ENCODE measurements at places on chromosomes 16 and 17. TPM values are rescaled to one million over a fixed set of nuclear protein-coding genes. Genes with fewer than 3 reads are reported as not detected.

- no peak for DNase-seq
Observed at GRCh38 chr16:48173889-48174288, 18.1 kb upstream of the ABCC12 start.

GRCh38 chr16:68636064-68636560 is 9.0 kb upstream of the CDH3 start:
- peak; percentile 11 for DNase-seq

DNA sequence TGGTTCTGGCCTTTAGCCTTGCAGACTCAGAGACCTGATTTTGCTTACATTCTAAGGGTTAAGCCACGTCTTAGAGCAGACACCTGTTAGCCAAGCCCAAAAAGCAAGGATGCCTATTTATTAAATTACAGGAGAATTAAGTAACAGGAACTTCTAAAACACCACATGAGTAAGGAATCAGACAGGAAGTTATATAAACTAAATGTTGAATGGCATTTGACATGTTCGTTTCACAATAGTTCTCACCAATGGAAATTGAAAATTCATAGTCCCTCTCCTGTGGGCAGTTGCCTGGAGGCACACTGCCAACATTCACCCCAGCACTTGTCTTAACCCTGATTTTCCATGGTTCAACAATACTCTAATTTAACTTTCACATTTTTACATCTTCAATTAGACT is 9.0 kb downstream of the KRTAP9-7 start:
- no peak for DNase-seq

DNA sequence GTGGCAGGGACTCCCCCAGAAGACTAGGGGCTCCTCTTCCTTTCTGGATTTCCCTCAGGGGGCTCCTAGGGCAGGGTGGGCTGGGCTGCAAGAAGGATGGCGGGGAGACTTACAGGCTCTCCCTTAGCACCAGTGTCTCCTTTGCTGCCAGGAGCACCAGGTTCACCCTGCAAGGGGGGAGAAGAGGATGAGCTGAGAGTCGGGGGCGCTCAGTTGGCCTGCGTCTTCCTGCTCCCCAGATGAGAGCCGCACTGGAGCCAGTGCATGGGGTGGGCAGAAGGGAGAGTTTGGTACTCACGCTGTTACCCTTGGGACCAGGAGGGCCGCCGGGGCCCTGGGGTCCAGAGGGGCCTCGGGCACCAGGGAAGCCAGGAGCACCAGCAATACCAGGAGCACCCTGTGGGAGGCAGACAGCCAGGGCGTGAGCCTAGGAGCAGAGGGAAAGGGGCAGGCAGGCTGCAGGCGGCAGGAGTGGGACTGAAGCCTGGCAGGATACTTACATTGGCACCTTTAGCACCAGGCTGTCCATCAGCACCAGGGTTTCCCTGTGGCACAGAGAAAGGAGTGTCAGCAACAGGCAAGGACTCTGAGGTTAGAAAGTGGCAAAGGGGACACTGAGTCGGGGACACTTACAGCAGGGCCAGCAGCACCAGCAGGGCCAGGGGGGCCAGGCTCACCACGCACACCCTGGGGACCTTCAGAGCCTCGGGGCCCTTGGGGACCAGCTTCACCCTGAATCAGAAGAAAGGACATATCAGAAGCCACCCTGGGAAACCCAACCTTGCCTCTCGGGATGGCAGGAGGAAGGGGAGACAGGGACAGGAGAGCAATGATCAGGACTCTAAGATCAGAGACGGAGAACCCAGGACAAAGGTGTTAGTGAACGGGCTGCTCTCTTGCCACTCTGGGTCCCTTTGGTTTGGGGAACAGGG is 6.2 kb downstream of the COL1A1 start:
- DNase-seq, result no peak

GRCh38 chr17:65515959-65516948 is 45.2 kb downstream of the AXIN2 start:
- peak; percentile 36 for DNase-seq

DNA sequence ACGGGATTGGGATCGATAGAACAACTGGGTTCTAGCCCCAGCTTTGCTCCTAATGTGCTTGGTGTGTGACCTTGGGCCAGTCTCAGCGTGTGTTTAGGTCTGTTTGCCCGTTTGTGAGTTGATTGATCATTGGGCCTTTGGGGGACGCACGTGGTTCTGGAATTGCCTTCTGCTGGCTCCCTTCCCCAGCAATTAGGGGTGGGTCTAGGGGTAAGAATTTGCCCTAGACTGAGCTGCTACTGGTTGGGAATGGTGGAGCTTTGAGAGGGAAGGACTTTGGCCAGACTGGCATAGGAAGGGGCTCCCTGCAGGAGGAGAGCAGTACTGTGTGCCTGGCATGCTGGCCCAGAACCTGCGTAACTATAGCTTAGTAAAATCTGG is 1.5 kb downstream of the SPNS2 start:
- peak; percentile 62 for DNase-seq

DNA sequence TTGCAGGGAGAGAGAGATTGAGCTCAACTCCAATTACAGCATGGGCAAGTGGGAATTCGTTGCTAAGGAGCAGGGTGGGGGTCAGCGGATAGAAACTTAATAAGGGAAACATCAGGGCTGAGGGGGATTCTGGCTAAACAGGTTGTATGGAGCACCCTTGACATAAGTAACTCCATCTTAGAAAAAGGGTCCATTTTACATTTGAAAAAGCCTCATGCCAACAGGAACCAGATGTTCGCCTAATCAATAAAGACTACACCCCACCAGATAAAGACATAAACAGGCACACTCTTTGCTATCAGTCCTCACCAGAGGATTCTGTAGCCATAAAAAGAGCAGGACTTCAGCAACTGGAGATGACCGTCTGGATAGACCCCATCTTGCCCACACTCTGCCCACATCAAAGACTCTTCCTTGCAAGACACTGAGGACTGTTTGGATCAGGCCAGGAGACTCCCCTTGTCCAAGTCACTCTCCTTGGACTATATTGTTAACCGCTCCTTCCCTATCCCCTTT is 1.6 kb upstream of the LRRC75A start:
- DNase-seq, result no peak

DNA sequence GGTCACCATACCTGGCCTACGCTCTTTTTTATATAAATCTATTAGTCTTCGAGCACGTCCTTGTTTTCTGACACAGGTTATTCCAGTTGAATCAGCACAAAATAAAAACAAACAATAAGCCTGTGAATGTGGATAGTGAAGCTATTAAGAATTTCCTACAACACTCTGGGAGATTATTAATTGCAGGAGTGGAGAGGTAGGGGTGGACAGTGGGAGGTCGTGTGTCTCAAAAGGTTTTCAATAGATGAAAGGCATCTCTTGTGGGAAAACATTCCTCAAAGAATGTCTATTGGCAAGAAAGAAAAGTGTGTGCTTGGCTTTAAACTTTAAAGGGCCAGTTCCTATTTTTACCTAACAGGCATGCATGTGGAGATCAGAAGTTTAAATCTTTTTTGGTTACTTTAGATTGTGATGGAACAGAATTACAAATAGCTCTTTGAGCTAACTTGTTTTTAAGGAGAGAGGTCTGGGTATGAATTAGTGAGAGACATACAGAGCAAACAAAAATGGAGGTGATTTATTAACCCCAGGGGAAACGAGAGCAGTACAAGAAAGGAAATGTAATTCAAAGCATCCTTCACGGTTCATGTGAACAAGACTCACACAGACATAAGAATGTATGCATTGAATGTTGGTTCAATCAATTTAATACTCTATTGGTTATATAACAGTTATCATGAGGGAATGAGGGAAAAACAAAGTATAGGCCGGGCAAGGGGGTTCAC is 9.0 kb downstream of the SMYD4 start:
- no peak for DNase-seq

DNA sequence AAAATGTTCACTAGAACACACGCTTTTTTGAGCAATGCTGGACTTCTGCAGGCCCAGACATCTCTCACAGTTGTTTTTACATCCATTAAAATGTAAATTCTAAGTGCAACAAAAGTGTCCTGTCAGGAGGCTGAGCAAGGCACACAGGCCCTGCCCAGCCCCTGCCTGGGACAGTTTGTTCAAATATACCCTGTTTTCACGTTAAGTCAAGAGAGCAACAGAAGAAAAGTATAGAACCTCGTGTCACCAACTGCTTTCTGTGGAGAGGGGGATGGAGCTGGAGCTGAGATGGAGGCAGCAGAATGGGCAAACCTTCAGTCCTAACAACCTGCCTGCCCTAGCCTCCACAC is 4.3 kb upstream of the HOXB2 start:
- no peak for DNase-seq

GRCh38 chr16:55690841-55691240 is 35.1 kb downstream of the SLC6A2 start:
- no peak for DNase-seq

DNA sequence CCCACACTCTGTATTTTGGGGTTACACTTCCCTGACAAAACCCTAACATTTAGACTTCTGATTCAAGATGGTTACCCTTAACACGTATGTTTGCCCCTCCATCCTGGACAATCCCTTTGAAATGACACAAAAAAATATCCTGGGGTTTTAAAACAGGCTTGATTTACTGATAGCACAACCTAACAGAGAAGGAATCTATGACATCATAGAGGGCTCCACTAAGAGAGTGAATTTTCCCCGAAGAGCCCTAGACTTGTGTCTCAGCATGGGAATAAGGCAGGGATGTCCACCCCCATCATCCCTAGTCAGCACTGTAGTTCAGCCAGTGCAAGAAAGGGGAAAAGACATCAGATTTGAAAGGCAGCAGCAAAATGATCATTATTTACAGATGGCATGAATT is 15.8 kb upstream of the SRCIN1 start:
- no peak for DNase-seq

DNA sequence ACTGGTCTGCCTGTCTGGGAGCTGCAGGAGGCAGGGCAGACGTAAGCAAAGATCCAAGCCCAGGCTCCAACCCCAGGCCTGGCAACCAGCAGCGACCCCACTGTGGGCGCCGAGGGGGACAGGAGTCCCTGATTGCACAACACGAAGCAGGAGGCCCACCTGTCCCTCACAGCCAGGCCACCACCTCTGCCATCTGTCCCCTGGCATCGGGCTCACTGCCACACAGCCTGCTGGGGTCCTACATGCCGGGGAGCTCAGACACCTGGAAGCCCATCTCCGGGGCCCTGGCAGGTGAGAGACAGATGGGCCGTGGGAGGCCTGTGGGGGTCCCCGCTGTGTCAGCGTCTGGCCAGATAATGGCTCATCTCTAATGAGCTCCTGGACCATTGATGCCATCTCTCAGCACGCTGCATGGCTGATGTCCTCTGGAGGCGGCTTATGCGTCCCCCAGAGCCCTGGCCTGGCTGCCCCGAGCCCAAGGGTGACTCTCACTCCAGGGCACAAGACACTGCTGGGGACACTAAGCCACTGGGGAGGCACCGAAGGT is 11.3 kb upstream of the RASD1 start:
- no peak for DNase-seq

DNA sequence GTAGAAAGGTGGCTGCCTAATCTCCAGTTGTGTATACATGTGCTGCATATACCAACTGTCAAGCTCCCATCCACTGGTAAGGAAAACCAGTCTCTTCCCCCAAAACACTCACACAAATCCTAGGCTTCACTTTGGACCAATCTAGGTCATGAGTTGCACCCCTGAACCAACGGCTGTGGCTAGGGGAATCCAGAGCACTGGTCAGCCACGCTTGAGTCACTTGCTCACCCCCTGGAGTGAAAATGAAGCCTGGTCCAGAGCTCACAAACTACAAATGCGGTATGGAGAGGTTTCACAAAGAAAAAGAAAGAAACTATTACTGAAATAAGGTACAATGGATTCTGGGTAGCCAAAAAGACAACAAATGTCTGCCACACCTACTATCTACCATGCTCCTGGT is 66.1 kb upstream of the NLK start:
- DNase-seq, result no peak

DNA sequence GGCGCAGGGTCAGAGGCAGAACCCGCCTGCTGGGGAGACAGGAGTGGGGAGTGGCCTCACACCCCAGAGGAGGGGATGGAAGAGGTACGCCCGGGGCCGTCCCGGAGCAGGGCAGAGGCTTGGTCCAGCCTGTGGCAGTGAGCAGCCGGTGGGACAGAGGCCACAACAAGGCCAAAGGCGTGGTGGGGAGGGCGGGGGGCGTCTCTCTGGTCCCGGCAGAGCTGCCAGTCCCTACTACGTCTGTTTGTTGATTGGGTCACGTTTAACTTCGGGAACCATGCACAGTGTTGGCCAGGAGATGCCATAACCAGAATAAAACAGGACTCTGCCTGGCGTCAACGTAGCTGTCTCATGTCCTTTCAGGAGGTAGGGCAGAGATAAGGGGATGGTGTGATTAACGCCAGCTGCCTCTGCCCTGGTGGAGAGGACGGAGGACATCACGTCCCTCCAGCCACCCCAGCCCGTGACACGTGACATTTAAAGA is 192.8 kb downstream of the BANP start:
- no peak for DNase-seq

- no peak for DNase-seq
Observed at GRCh38 chr16:22235839-22236745, 30.0 kb downstream of the EEF2K start.

DNA sequence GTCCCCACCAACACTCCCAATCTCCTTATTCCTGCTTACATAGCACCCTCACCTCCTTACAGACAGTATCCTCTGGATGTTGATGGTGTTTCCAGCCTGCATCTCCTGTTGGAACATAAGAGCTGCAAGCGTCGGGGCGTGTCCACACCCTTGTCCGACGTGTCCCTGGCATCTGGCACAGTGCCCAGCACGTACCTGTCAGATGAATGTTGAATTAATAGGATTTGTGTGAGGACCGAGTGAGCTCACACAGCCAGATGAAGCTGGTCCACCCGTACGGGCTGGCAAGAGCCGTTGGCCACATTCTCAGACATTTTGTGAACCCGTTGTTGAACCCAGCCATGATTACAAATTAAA is 12.2 kb upstream of the CBX4 start:
- peak; percentile 91 for DNase-seq

TEN1 gene
- total RNA-seq, result 48.6 TPM

DNA sequence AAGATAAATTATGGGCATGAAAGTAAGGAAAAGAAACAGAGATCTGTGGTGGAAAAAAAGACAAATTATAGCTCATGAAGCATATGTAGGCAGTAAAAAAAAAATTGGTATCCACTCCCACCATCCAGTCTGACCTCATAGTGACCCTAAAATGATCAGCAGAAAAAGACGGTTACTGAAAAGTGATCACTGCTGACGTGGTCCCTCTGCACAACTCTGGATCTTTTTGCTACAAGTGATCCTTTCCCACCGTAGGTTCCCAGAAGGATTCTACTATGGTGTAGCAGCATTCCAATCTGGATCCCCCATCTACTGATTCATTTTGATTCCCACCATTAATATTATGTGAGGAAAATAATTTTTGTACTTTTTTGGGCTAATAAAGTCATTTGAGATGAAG is 10.9 kb upstream of the CHST6 start:
- DNase-seq, result no peak

DNA sequence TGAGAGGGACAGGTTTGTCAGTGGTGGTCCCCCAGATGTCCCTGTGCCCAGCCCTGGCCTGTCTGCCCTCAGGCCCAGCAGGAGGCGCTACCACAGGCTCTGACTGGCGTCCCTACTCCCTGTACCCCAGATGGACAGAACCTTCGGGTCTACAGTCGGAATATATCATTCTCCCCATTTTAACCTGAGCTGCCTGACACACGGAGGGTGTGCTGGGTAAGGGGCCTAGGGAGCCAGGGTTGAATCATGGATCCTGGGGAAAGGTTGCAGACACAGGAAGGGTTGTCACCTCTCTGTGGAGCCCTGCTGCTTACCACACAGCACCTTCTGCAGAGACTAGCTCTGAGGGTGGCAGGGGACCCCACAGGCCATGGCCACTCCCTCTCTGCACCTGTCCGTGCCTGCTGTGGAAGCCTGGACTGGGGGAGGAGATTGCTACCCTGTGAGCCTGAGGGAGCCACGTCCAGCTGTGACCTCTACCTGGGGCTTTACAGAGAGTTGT is 162.2 kb upstream of the ZNF267 start:
- DNase-seq, result no peak

GRCh38 chr17:40553694-40554534 is 11.4 kb downstream of the CCR7 start:
- DNase-seq, result no peak

CCL8 gene
- total RNA-seq, result not detected
